ENCODE measurements at places on chromosomes 2 and 18.

- DNase-seq: no peak
These were observed 40.1 kb downstream of the AMER3 start for GRCh38 chr2:130795431-130795830.

GRCh38 chr18:10077986-10078385 is 164.2 kb downstream of the VAPA start:
- DNase-seq: no peak

GRCh38 chr18:51070545-51070944 is 40.5 kb downstream of the SMAD4 start:
- peak; percentile 65 for DNase-seq

DNA sequence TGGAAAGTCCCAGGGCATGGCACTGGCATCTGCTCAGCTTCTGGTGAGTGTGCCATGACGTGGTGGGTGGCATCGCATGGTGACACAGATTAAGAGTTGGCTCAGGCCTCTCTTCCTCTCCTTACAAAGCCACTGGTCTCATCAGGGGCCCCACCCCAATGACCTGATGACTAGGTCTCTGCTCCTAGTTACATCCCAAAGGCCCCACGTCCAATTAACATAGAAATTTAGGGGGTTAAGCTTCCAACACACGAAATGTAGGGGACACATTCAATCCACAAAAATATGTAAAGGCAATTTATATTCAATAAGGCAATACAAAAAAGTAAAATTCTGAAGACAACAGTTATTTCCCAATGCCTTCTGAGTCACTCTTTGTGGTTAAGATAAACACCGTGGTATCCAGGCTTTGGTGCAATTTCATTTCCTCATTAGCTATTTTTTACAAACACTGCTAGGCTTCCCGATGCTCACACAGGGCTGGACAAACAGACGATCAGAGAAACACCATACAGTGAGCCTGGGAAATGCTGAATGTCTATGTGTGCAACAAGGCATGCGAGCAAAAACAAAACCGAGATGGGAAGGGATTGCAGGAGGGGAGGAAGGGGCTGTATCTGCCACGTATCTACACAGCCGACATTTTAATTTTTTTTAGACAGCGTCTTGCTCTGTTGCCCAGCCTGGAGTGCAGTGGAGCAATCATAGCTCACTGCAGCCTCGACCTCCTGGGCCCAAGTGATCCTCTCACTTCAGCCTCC is 67.2 kb downstream of the MBP start:
- peak; percentile 83 for DNase-seq

- DNase-seq: no peak
These were observed 15.8 kb upstream of the IER3IP1 start for GRCh38 chr18:47191961-47192360.

DNA sequence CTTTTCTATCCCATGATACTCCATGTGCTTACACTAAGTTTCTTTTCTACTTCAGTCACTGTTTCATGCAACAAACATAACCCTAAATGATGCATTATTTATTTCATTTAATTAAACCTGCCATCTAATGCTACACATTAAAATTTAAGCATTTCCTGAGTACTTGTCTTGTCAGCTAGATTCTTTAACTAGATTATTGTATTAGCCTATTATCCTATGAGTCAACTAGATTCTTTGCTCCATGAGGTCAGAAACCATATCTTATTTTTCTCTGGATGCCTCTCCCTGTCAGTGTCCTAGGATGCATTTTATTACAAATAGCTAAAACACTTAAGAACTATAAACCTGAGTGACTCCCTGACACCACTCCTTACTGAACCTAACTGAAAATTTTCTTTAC is 652.4 kb downstream of the SLC4A3 start:
- DNase-seq: no peak

GRCh38 chr2:238389988-238390589 is 36.6 kb upstream of the ASB1 start:
- DNase-seq: no peak

DNA sequence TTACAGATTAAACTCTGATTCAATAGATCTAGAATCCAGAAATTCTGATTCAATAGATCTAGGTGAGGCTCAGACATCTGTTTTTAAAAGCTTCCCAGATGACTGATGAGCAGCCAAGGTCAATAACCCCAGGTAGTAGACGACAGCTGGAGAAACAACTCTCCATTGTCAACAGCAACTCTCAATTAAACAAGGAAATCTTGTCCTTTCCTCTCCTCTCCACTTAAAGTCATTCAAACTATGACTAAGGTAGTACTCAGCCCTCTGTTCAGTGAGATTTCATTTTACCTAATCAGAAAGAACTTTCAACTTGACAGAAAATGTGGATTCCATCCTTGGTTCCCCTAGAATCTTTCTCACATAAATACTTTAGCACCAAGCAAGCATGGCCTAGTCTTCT is 94.6 kb upstream of the SCG2 start:
- DNase-seq: no peak

DNA sequence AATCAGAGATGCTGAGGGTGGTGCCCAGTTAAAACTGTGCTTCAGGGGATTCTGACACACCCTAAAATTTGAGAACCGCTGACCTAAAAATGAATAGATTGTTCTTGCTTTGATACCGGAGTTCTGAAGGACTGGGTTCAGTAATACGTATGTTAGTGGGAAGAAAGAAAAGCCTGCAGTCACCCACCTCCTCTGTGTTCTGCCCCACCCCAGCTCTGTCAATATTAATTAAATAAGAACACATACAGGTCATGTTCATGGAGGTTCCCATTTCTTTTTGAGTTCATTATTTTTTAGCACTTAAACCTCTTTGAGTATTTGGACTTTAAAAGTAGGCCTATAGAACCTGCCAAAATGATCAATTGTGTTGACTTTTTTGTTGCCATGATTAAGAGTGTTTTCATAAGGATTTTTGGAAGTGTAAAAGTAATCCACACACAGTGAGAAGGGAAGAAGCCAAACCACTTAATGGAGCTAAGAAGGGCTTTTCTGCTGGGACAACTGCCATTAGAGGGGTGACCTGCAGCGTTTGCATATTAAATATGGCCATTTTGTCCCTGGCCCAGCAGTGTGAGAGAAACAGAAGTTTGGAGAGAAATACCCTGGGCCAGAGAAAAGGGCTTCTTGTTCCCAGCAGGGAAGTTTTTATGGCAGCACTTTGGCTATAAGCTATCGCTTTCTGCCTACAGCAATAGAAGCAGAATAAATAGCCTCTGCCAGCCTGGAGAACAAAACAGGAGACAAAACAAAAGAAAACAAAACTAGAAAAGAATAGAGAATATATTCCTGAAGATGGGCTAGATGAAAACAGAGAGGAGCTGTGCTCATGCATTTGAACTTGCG is 80.7 kb upstream of the RNF152 start:
- DNase-seq: no peak

GRCh38 chr18:10320791-10321190 is 133.6 kb upstream of the APCDD1 start:
- peak; percentile 27 for DNase-seq

- DNase-seq: no peak
These were observed 916.0 kb upstream of the CELF4 start for GRCh38 chr18:38481576-38481975.

DNA sequence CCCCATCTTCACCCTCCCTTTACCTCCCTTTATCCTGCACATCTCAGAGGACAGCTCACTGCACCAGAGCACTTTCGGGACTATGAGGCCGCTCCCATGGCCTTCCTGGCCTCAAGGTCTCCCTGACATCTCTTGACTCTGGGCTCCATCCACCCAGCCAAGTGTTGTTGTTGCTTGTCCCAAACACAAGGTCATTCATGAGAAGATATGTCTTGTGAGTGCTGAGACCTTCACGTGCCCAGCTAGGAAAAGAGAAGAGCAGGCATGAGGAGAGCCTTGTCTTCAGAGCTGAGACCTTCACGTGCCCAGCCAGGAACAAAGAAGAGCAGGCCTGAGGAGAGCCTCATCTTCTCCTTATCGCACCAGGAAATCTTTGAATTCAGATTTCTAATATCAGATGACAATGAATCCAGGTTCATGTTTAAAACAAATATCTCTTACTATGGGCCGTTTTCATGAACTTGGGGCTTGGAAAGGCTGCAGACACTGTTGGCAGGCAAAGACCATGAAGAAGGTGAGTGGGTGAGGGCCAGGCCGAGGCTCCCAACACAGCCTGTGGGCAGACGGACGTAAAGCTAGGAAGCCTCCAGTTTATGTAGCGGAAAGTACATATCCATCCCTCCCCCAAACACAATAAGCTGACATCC is 256.1 kb downstream of the NDUFA10 start:
- no peak for DNase-seq

DNA sequence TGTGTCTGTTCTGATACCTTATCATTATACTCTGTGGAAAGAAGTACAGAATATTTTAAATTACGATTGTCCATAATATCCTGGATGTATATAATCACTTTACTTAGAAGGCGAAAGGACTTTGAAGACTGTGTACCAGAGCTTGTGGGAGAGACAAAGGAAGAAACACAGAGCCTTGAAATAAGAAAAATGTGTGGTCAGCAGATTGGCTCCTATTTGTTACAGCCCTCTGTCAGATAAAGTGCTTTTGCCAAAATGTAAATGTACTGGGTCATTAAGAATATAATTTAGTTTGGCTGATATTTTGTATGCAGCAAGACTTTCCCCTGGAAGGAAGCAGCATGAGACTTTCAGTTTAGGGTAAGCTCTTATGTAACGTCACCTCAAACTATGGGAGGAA is 443.1 kb downstream of the CCDC85A start:
- no peak for DNase-seq

DNA sequence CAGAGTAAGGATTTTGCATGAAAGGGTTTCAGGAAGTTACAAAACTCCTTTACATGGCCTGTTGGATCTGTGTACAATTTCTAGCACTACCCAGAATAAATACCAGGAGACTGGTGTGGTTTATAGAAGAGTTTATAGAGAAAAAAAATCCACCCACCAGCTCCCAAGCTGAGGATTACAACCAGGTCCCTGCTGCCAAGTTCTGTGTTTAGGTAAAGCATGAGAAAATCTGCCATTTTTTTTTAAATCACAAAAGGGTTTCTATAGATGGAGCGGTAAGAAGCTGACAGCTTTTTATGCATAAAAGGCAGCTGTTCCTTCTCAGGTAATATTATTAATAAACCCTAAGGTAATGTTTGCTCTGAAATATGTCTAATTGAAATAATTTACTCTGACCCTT is 545.4 kb upstream of the ZEB2 start:
- no peak for DNase-seq

- no peak for DNase-seq
These were observed 22.3 kb downstream of the PECR start for GRCh38 chr2:216059233-216059834.

GRCh38 chr2:240594511-240595380 is 8.2 kb downstream of the CAPN10 start:
- DNase-seq: no peak

GRCh38 chr2:100643906-100644501 is 81.2 kb downstream of the PDCL3 start:
- DNase-seq: no peak

GRCh38 chr2:84238907-84239306 is 220.2 kb downstream of the SUCLG1 start:
- DNase-seq: no peak

- no peak for DNase-seq
These were observed 34.3 kb downstream of the DSG4 start for GRCh38 chr18:31410716-31411483.

DNA sequence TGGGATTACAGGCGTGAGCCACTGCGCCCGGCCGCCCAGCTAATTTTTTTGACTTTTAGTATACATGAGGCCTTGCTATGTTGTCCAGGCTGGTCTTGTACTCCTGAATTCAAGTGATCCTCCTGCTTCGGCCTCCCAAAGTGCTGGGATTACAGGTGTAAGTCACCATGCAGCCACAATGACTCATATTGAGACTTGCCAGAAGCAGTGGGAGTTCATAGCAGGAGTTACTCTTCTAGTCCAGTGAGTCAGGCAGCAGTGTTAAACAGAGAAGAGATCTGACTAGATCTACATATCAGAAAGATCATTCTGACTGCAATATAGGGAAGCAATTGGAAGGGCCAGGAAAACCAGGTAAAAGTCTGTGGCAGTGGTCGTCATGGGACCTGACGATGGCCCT is 1.5 kb upstream of the FLACC1 start:
- DNase-seq: no peak

DNA sequence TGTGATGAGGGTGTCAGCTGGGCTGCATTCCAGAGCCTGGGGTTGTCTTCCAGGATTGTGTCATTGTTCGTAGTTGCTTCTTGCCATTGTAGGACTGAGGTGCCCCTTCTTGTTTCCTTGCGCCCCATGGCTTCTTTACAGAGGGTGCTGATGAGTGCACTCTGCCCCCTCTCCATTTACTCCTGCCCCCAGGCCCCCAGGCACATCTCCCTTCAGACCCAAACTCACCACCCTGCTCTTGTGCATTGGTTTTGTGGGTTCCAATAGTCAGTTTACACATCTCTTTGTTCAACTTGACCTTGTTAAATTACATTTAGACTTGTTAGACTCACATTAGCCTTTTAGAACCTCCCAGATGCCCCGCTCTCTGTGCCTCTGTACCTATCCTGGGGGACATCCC is 33.1 kb downstream of the HJURP start:
- no peak for DNase-seq

DNA sequence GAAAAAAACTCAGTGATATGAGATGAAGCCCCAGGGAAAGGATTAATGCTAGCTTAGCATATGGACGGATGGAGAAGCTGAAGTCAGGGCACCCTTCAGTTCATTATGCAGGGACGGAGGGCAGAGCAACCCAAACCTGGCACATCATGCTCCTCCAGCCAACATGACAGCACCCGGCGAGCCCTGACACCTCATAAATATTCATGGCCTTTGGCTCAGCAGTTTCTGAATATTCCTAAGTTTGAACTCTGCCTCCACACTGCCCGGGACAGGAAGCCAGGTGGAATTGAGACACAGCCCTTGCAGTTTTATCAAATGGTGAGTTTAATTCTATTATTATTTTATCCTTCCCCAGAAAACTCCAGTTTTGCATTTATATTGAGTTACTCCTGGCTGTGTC is 87.3 kb upstream of the SH3BP4 start:
- DNase-seq: no peak

GRCh38 chr2:123085484-123085883 is 939.6 kb upstream of the CNTNAP5 start:
- DNase-seq: no peak

DNA sequence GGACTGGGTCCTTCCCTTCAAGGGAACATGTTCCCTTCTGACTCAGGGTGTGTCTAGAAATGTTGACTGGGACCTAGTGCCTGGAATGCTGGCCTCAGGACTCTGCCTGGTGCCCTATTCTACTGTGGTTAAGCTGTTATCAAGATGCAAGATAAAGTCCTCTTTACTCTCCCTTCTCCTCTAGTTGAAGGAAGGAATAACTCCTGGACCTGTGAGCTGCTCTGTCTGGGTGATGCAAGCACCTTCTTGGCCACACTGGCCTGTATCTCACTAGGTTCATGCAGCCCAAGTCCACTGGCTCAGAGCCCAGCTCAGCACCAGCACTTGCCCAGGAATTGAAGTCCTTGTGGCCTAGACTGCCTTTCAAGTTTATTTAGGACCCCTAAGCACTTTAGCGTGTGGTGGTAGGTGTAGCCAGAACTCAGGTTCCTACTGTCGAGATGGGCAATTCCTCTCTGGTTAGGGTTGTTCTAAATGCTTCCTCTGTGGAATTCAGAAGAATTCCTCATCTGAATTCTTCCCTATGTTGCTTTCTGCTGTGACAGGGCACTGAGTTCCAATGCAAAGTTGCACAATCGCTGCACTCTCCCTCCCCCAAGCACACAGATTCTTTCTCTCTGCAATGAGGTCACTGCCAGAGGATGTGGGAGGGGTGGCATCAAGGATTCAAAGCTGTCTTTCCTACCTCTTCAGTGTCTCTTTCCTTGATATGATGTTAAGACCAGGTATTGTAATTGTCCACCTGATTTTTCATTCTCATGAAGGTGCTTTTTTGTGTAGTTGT is 54.7 kb downstream of the VWC2L start:
- DNase-seq: peak; percentile 34

- DNase-seq: no peak
These were observed 266.1 kb downstream of the ZNF385B start for GRCh38 chr2:179595284-179595683.
